ENCODE measurements at places on chromosomes 6 and 20.
A peak's percentile ranks its signal among the peaks of the same experiment; 100 is the strongest.

GRCh38 chr6:116169880-116170279 lies 43.9 kb upstream of the COL10A1 start:
- DNase-seq = no peak

- DNase-seq = peak; percentile 18
These were observed 213.6 kb upstream of the PLCB4 start for GRCh38 chr20:8855315-8855714.

DNA sequence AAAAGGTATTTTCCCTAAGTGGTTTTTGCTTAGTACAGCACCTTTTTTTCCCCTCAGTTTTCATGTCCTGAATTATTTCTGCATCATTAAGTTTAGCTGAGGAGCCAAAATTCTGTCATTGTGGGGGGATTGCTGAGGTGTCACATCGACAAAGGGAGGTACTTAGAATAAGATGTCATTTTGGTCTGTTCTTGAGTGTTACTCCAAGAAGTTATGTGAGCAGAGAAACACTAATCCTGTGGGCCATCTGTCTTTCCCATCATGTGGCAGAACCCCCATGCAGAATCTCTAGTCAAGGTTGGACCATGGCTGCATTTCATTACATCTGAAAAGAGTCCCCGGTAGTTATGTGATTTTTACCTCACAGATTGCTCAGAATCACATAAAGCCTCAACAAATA lies 167.8 kb upstream of the CENPW start:
- DNase-seq = no peak

DNA sequence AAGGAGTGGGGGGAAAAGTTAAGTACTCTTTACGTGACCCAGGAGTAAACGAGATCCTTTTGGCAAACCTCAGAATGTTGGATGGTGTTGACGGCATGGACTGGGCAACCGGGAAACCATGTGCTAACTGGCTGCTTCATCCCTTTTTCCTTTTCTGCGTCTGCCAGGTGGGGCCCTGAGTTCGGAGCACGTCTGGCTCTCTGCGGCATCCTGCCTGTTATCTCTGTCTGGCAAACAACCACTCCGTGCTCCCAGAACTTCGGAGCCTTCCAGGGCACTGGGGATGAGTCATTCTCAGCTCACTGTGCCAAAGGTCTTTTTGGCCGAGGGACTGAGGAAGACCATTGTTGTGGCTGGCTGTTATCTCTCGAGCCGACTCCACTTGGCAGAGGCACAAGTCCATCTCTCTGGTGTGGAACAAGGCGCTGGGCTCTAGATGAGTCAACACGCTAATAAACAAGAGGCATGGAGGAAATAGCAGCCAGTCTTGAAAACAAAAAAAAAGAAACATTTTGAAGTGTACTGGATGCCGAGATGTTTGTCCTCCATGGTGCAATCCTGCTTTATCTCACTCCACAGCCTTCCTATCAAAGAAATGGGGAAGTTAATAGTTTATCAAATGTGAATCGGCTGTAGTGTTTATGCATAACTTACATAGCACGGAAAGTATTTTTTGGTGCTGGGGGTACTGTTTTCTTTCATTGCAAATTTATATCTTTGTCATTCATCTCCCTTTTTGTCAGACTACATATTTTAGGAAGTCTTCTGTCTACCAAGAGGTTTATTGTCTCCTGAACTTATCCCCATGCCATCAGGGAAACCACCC lies 64.6 kb upstream of the TXNDC5 start:
- peak; percentile 84 for DNase-seq

DNA sequence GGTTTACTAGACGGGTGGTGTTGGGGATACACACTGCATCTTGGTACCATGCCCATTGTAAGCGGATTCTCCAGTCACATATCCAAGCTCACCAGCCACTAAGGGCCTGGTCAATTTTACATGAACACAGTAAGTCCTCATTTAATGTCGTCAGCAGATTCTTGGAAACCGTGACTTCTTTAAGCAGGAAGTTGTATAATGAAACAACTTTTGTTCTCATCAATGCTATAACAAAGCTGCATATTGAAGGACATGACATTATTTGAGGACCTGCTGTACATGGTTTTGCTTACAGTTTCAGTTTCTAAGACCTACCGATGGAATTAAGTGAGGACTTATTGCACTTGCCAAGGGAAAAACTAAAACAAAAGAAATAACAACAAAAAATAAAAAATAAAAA lies 295.6 kb downstream of the SYNE1 start:
- no peak for DNase-seq
